AG09309 (cell line): ENCODE measurements at places on chromosomes 1 and 21.

- no peak for DNase-seq
These were observed 55.7 kb downstream of the PLD5 start for GRCh38 chr1:242468784-242469183.

- no peak for DNase-seq
These were observed 399.1 kb upstream of the ADAMTS5 start for GRCh38 chr21:27366036-27366435.

- DNase-seq = no peak
These were observed 160.3 kb downstream of the PCBP3 start for GRCh38 chr21:45803618-45804340.

GRCh38 chr1:114718661-114719423 is 2.3 kb upstream of the NRAS start:
- DNase-seq = no peak

GRCh38 chr1:179953974-179954492 is 577 bp upstream of the CEP350 start:
- peak; percentile 13 for DNase-seq

DNA sequence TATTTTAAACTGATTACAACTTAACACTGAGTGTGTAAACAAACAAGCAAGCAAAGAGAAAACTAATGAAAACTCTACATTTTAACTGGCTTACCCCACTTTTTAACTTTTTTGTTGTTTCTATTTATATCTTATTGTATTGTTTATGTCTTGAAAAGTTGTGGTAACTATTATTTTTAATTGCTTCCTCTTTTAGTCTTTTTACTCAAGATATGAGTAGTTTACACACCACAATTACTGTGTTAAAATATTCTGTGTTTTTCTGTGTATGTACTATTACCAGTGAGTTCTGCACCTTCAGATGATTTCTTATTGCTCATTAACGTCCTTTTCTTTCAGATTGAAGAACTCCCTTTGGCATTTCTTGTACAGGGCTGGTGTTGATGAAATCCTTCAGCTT is 4.7 kb upstream of the HHAT start:
- DNase-seq = no peak

DNA sequence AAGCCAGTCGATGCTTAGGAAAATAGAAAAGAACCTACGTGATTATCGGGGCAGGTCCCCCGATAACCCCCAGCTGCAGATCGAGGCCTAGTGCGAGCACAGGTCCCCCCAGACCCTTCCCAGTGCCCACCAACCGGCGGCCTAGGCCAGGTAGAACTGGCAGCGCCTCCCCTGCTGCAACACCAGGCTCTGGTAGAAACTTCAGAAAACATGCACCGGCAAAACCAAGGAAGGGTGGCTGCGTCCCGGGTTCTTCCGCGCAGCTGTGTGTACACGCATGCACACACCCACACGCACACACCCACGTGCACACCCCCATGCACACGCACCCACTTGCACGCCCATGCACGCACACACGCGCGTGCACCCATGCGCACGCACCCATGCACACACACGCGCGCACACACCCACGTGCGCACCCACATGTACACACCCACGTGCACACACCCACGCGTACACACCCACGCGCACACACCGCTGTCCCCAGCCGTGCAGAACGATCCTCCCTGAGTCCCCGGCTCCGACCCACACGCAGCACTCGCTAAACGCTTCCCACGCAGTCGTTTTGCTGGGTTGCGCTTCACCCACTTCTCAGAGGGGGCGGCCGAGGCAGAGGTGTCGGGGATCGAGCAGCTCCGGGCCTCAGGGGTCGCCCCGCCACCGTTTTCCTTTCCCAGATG is 5.2 kb downstream of the TSPEAR start:
- DNase-seq = no peak

DNA sequence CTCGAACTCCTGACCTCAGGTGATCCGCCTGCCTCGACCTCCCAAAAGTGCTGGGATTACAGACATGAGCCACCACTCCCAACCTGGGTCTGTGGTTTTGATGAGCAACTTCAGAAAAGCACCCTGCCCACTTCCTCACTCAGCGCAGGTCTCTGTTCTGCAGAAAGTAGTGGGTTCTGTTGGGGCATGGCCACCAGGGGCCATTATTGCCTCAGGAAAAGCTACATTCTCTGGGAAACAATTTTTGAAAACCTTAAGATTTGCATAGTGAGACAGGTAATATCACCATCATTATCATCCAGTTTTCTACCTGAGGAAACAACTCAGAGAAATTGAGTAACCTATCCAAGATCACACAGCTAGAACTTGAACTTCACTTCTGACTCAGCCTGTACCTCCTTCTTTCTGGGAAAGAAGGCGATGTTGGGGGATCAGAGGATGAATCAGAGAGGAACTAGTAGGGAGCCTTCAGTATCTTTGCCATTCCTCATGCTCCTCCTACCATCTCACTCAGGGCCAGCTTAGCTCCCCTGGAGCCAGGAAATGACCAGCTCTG is 7.1 kb upstream of the NES start:
- DNase-seq = peak; percentile 48

- DNase-seq = no peak
These were observed 7.8 kb upstream of the LRRC52 start for GRCh38 chr1:165536016-165536415.

DNA sequence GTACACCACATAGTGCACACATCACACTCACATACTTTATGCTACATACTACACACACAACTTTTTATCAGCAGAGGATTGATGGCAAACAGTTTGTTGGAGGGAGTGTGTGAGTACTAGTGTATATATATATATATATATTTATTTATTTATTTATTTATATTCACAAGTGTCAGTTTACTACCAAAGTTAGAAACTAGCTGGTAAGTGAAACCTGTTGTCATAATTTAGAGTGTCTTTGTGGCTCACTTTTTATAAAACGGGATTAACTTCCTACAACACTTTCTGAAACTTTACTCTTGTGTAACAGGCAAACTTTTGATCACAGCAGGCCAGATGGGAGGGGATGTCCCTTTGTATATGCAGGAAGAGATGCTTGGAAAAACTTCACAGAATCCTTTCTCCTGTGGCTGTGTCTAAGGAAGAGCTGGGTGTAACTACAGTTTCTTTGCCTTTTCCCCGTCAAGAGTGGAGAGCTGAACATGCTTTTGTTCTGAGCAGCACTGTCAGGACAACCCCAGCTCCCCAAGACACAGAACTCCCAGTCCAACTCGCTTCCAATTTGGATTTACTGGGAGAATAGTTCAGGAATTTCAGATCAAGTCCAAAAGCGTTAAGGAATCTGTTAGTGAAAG is 1.9 kb upstream of the SAMD13 start:
- no peak for DNase-seq

DNA sequence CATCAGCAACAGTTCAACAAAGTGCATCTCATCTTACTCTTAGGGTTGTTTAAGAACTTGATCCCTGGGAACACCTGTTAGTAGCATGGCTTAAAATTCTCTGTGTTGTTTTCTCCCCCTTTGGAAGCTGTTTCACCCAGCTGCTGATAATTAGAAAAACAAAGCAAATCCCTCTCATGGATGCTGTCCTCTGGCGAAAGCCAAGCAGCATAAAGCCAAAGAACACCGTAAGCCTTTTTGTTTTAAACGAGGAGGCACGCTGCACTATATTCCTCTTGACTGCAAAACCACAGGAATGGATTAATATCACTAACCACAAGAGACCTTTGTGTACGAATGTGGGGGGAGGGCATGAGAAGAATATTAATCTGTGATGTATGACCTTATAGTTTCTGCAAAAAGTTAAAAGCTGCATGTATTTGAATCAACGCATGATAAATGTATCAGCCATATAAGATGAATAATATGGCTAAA is 923.2 kb downstream of the LTN1 start:
- DNase-seq = no peak

DNA sequence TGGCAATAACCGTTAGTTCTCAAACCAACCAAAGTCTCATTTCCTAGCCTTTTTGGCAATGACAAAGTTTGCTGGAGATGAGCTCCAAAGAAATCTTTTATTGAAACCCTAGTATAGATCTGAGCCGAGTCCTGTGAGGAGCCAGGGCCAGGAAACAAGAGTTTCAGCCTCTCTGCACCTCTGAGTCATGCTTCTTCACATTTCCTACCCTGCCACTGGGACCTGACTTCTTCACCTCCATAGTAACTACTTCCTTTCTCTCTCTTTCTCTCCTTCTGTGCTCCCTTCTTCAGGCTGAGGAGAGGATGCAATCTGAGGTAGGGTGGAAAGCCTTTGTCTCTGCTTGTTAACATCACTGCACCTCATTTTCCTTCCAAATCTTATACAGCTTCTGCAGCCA is 38.7 kb upstream of the IPO9 start:
- DNase-seq = no peak
